Fibroblast of upper back skin (primary cell): ENCODE measurements at places on chromosomes 5 and 9.

DNA sequence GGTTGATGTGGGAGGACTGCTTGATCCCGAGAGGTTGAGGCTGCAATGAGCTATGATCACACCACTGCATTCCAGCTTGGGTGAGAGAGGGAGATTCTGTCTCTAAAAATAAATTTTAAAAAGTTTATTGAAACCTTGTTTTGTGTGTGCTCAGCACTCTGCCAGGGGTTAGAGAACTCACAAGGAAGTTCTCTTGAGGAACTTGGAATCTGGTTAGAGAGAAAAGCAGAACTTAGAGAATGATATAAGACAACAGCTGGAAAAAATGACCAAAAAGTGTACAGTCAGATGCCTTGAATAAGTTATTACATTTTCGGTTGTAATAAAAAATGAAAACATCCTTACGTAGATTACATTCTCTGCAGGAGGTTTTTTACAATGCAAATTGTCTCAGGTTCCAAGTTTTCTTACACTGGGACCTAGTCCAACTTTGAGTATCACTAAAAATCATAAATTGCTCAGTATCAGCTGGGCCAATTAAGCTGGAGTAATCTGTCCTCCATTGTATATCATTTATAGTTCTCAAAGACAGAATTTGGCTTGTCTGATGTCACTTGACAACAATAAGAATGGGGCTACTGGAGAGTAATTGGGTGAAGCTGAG is 21.7 kb upstream of the TENT2 start:
- no peak for DNase-seq

- peak; percentile 51 for DNase-seq
These were observed 4.6 kb upstream of the SLC25A48 start for GRCh38 chr5:135829681-135830383.

GRCh38 chr9:83313781-83314180 is 224.4 kb downstream of the FRMD3 start:
- DNase-seq: no peak

GRCh38 chr9:8905731-8906130 is 1106.2 kb upstream of the DMAC1 start:
- DNase-seq: no peak

DNA sequence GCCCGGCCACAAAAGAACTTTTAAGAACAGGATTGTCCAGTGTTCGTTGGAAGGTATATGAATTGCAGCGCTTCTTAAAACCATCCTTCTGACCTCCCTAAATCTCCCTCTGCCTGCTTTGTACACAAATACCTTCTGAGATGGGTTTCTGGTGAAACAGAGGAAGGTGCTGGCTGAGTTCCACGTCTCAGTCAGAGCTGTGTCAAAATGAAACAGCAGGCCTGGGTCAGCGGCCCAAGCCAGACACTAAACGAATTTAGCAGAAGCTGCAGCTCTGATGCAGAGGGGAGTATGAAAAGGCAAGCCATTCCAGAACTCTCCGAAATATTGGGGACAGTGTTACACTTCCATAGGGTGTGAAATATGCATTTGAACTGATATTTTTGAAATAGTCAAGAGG is 37.8 kb upstream of the CRB2 start:
- DNase-seq: no peak

DNA sequence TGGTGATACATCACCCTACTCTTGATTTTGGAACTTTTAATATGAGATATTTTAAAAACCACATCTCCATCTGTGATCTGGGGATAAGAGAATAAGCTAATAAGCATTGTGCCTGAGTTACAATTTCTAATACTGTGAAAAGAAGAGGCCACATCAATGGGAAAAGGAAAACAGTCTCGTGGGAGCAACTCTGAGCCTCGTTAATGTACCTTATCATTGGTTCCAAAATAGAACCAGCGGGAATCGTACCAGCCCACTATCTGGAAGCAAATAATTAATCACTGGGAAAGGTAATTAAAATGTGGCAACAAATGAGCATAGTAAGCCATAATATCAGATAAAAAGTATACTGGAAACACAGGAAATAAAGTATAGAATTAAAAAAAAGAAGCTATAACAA is 28.0 kb upstream of the CEP78 start:
- no peak for DNase-seq

DNA sequence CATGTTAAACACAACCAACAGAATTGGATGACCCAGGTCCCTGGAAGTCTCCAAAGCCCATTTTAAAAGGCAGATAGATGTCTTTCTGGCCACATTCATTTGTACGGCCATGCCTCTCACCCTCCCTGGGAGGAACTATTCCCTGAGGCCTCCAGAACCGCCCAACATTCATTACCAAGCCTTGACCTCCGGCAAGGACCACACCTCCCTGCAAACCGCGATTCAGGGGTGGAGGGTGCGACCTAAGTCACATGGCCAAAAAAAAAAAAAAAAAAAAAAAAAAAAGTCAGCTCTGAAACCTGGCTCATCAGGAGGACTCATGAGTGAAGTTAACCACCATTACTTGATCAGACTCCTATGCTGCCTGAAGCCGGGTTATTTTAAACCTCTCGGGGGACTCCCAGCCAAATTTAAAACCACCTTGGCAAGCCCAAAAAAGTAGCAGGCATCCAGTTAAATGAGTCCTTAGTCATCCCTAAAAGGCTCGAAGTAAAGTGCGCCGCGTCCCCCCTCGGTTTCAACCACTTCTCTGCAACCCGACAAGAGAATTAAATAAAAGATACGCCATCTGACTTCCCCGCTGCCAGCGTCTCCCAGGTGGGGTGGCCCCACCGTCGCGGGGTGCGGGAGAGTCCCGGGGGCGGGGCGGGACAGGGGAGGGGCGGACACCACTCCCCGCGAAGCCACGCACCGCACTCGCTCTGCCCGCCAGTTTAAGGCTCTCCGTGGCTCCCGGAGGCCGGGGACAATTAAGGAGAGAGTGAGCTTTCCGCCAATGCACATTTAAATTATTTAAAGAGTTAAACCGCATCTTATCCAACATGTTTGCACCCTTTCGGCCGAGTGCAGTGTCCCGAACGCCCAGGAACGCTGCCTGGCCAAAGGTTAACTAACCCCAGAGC is 2.3 kb downstream of the KLF9 start:
- no peak for DNase-seq

GRCh38 chr5:67002832-67003684 is 193.5 kb downstream of the CD180 start:
- no peak for DNase-seq

DNA sequence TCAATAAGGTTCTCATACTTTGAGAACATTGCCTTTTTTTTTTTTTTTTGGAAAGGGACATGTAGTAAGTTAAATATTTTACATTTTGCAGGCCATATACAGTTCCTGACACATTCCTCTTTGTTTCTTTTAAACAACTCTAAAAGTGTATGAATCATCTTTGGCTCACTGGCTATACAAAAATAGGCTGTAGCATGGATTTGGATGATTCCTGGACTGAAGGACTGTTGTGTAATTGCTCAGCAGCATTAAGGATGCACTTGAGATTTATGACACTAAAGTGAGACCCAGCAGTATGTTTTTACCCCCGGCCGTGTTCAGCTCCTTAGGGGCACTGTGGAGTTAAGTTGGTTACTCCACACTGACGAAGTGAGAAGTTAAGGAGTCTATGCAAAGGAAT is 41.3 kb downstream of the VPS13A start:
- DNase-seq: peak; percentile 80

DNA sequence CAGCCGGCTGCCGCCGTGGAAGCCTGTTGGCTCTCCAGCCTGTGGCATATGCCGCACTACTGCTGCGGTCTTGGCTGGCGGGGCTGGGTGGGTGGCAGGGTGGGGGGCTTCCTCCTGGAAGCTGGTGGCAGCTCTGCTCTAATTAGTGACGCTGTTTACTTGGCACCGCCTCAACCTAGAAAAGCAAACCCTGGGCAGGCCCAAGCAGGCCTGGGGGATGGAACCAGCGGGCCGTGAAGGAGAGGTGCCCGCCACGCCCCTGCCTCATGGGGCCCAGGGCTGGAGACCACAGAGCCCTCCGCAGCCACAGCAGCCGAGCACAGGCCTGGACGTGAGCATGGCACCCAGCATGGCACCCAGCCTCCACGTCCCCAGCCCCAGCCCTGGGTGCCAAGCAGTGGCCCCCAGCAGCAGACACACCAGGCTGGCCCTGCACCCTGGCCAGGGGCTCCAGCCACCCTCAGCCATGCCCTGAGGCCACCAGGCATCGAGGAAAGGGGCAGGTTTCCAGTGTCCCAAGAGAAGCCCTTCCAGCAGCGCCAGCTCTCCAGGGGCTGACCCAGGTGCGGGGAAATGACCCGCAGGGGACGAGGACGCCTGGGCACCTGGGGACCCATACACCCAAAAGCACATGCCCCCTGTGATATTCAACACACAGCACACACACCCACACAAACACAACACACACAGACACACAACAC is 5.4 kb upstream of the CCDC187 start:
- no peak for DNase-seq

- no peak for DNase-seq
These were observed 139.6 kb downstream of the GLIS3 start for GRCh38 chr9:4160249-4160648.

GRCh38 chr5:134226441-134227192 is 744 bp upstream of the PPP2CA start:
- peak; percentile 13 for DNase-seq

DNA sequence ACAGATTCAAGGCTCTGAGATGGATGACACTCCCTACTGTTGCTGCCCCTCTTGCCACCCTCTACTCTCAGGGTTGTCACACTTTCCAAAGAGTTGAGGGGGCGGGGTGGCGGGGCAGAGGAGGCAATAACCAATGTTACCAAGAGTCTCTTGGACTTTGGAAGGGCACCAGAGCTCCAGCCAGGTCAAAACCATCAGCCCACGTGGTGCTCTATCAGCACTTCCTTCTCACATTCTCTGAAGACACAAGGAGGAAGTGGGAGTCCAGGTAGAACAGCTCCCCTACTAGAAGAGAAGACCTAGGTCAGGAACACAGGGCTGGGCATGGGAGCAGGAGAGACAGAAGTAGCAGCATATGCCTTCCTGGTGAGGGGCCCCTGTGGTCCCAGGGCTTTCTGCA is 33.0 kb upstream of the PIK3R1 start:
- DNase-seq: no peak

- DNase-seq: no peak
These were observed 46.6 kb downstream of the PTPN3 start for GRCh38 chr9:109451311-109452025.

DNA sequence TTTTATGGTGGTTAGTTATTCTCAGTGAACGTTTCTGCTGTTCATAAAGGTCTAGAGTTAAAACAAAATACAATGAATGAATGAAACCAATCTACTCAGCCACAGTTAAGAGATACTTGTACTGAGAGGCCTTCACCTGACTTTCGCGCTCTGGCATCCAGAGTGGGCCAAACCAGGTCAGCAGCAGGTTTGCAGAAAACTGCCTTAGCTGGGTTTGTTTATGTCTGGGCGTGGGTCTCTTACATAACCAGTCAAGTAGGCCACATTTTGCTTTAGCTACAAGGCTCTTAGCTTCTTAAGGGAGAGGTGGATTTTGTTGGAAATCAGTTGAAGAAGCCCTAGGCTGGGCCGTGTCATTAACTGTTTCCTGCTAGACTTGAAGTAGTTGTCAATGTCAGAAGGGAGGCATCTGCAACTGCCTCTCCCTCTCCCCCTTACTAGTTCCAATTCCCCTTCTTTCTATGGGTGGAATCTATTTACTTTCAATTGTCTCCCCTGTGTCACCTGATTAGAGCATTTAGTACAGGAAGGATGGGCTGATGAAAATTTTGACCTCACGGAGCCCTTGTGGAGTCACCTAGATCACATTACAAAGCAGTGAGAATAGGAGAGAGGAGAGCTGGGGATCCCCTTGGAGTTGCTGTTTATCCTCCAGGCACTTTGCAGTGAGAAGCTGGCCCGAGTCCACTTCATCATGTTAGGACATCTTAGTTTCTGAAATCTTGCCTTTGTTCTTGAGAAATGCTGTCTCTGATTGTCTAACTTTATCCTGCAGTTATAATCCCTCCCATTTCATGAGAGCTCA is 200.5 kb downstream of the ARHGEF28 start:
- DNase-seq: peak; percentile 59

DNA sequence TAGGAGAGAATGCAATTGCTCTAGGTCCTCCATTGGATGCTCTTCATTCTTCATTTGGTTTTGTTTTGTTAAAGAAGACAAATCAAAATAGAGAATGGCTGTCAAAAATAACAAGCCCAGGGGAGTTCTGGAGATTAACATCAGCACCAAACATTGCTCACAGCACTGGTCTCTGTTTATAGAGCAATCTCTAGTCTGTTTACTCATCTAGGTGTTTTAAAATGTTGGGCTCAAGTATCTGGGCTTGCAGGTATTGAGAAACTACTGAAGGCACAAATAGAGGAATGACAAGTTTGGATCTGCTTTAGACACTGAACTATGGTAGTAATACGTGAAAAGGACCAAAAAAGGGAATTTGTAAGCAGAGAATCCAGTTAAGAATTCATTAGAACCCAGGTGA is 77.0 kb upstream of the TMC1 start:
- DNase-seq: no peak
